ENCODE measurements at places on chromosomes 3 and 15. TPM values are rescaled to one million over a fixed set of nuclear protein-coding genes. Genes with fewer than 3 reads are reported as not detected.
A peak's percentile ranks its signal among the peaks of the same experiment; 100 is the strongest.

GRCh38 chr15:74434263-74435136 is 742 bp upstream of the SEMA7A start:
- H3K4me3 ChIP-seq = peak overlapping the region; percentile 36
- H3K27me3 ChIP-seq = no peaks in the 10 kb centered on the region
- no peaks in the 10 kb centered on the region for H3K36me3 ChIP-seq
- peaks cover 19% of the 10 kb centered on the region for H3K4me1 ChIP-seq
- H3K27ac ChIP-seq = peak overlapping the region; percentile 31
- no peak for DNase-seq

DNA sequence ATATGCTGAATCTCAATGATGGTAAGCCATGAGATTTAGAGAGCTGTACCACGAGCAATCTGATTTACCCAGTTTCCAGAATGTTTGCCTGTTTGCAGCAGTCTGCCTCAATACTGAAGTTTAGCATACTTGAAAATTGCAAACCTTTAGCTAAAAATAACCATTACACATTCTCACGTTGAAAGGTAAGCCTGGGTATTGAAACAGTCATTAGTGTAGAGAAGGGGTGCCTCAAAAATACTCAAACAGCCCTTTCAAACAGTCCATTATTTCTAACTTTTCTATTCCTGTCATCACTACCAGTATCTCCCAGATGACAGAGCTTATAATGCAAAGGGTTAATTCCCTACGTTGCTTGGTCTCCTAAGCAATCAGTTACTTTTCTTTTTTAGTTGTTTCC is 111.8 kb upstream of the MBNL1 start:
- no peak overlapping the region for H3K27ac ChIP-seq
- no peaks in the 10 kb centered on the region for H3K27me3 ChIP-seq
- H3K36me3 ChIP-seq = no peaks in the 10 kb centered on the region
- DNase-seq = no peak
- no peaks in the 10 kb centered on the region for H3K4me1 ChIP-seq

Gene P2RY14
- not detected for total RNA-seq

DNA sequence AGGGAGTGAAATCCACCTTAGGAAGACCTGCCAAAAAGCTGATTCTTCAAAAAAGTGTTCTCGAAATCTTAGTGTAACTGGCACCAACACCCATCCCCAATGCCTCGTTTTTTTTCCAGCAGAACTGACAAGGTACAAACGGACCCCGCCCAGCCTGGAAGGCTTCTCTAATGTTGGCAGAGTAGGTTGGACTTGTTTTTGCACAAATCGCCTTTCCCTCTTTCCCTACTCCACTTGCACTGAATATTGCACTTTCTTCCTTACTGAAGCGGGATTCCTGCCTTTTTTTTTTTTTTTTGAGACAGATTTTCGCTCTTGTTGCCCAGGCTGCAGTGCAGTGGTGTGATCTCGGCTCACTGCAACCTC is 544 bp upstream of the TIMMDC1 start:
- H3K27ac ChIP-seq = peak overlapping the region; percentile 83
- DNase-seq = peak; percentile 29
- H3K4me1 ChIP-seq = peaks cover 3% of the 10 kb centered on the region
- H3K4me3 ChIP-seq = peak overlapping the region; percentile 54

Gene EEF1AKMT4
- 2.3 TPM for total RNA-seq

GRCh38 chr15:65651831-65652749 is 30.4 kb downstream of the SLC24A1 start:
- H3K4me3 ChIP-seq = no peak overlapping the region
- no peaks in the 10 kb centered on the region for H3K36me3 ChIP-seq
- no peak for DNase-seq
- H3K27me3 ChIP-seq = no peaks in the 10 kb centered on the region
- peaks cover 13% of the 10 kb centered on the region for H3K4me1 ChIP-seq

- H3K27ac ChIP-seq = no peak overlapping the region
- H3K4me1 ChIP-seq = no peaks in the 10 kb centered on the region
- DNase-seq = no peak
Measured at GRCh38 chr15:23912191-23912590, 225.1 kb upstream of the NDN start.
